ENCODE measurements at places on chromosomes 1 and 21.

- no peak for DNase-seq
These were observed 54.5 kb downstream of the BACE2 start for GRCh38 chr21:41222247-41223068.

GRCh38 chr1:193519922-193520321 is 333.5 kb upstream of the B3GALT2 start:
- DNase-seq, result no peak

DNA sequence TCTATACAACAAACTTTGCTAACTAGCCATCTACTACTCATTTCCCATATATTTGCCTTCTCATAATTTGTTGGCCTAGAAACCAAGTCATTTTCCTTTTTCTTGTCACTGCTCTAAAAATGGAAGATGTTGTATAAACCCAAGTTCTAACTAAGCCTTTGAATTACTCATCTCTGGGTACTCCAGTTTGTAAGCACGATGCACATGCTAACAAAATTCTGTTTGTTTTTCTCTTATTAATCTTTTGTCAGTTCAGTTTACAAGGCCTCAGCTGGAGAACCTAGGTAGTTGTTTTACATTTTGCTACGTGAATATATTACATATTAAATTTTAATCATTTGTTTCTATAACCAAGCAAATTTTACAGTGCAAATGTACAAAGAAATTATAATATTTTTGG is 663.2 kb upstream of the RGS18 start:
- no peak for DNase-seq

- no peak for DNase-seq
These were observed 11.9 kb upstream of the NIBAN1 start for GRCh38 chr1:184986250-184986649.

DNA sequence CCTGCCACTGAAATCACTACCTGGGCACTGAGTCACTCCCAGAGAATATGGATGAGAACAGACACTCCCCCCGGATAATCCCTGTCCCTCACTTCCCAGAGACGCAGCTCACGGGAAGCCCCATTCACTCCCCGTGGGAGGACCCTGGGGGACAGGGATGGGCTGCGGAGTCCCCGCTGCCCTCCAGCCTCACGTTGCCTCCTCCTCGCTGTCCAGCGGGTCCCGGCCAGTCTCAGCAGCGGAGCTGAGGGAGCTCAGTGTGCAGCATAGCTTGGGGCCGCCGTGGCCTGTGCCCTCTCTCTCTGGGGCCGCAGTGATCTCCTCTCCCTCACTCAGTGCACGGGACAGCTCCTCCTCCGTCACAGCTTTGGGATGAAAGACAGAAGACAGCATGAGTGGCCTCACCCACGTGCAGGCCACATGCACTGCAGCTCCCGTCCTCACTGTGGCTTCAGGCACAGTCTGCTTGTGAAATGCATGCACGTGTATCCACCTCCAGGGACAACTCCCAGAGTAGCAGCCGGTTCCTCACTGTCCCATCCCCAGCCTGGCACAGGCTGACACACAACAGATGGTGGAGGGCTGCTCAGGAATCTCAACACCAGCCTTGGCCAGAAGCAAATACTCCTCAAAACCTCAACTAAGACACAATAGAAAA is 7.4 kb downstream of the CFAP410 start:
- no peak for DNase-seq

GRCh38 chr1:63903947-63904610 is 130.3 kb downstream of the ROR1 start:
- no peak for DNase-seq

- no peak for DNase-seq
These were observed 207.0 kb downstream of the TNR start for GRCh38 chr1:175536369-175536768.

- no peak for DNase-seq
These were observed 22.8 kb downstream of the CDC7 start for GRCh38 chr1:91523482-91523881.

DNA sequence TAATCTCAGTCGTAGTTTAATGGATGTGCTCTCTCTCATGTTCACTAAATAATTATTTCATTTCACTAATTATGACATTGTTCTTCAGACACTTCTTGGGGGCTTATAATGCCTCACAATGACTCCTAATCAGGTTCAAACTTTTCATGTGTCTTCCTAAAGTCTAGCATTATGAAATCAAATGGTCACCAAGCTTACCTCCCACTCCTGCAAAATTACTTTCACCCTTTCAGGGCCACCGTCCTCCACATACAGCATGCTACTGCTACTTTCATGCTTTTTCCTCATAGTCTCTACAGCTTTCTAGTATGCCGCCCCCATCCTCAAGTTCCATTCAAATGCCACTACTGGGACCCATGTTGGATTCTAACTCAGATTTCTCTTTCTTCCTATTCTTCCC is 59.8 kb upstream of the C1orf53 start:
- no peak for DNase-seq

GRCh38 chr1:24978383-24979032 is 48.4 kb upstream of the RUNX3 start:
- DNase-seq, result no peak

GRCh38 chr1:100924212-100924611 is 28.3 kb downstream of the SLC30A7 start:
- no peak for DNase-seq

GRCh38 chr1:203754455-203754864 is 10.5 kb upstream of the LAX1 start:
- DNase-seq, result no peak

GRCh38 chr1:169271098-169271497 is 96.5 kb downstream of the NME7 start:
- DNase-seq, result no peak

GRCh38 chr1:207807326-207807689 is 55.5 kb downstream of the CD46 start:
- peak; percentile 45 for DNase-seq

DNA sequence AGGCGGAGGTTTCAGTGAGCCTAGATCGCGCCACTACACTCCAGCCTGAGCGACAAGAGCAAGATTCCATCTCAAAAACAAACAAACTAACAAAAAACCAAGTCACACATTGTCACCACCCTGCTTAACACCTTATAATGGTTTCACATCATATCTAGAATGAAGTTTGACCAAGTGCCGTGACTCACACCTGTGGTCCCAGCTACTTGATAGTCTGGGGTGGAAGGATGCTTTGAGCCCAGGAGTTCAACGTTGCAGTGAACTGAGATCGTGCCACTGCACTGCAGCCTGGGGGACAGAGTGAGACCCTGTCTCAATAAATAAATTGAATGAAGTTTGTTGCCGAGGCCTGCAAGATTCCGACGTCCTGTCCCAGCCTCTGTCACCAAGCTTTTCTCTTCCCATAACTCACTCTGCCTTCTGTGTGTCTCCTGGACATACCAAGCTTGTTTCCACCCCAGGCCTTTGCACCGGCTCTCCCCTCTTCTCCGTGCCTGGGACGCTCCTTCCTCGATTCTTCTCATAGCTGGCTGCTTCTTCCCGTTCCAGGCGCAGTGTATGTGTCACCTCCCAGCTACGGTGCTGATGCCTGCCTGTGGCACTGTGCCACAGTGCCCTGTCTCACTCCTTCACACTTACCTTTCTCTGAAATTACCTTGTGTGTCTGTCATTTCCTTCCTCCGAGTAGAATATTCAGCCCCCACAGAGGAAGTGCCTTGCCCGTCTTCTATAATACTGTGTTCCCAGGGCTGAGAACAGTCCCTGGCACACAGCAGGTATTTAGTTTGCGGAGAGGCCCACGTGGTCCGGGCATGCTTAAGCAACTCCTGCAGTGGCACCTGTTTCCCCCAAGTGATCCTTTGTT is 3.8 kb upstream of the SELENON start:
- DNase-seq, result no peak

DNA sequence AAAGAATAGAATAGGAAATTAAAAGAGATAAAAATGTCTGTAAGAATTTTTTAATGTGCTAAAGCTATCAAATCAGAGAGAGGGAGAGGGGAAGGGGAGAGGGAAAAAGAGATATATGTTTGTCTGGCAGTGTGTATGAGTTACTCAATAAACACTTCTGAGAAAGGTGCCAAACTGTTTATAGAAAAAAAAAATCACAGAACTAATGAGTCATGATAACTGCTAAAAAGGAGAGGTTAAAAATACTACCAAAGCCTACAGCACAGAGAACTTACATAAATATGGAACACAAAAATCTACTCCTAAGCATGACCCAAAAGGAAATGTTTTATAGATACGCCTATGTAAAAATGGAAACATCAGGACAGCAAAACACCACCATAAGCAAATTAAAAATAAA is 45.4 kb downstream of the SELENOF start:
- no peak for DNase-seq

DNA sequence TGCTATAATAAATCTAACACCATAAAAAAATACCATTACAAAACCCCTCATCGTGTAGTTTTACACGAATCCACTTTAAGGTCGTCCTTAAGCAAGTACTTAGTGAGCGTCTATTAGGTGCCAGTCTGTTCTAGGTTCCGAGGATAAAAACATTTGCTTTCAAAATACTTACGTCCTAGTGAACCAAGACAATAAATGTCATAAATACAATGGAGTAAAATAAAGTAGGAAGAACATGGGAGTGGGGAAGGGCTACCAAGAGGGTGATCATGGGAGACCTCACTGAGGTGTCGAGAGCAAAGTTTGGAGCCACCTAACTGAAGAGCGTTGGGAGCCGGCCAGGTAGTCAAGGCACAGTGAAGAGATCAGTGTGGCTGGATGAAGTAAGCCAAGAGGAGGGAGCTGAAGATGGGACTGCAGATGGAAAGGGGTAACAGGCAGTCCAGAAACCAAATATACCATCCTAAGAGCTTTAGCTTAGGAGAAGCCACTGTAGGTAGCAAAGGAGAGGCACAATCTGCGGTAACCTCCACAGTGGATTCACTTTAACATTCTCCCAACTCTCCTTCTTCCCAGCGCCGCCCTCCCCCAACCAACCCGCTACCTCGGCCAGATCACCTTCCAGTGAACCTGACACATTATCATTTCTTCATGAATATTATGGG is 684 bp downstream of the LTN1 start:
- no peak for DNase-seq

GRCh38 chr1:235127203-235127602 is 1.4 kb downstream of the TOMM20 start:
- no peak for DNase-seq

DNA sequence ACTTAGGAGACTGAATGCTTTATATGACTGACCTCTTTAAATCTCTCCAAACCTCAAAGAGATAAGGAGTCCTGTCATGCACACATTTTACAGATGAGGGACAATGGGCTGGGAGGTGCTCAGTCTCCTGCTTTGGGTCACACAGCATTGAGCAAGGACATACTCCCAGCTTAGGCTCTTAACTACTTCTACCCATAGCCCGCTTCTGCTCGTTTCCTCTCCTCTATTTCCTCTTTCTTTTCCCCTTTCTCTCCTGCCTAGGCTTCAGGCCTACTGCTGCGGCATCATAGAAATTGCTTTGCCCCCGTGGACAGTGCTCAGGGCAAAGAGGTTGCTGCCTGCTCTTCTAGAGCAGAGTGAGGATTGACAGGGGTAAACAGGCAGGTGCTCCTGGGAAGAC is 12.4 kb upstream of the ZNF691 start:
- DNase-seq, result no peak

GRCh38 chr1:197958438-197959305 is 41.5 kb downstream of the LHX9 start:
- DNase-seq, result no peak

- no peak for DNase-seq
These were observed 123.0 kb downstream of the LYPLAL1 start for GRCh38 chr1:219296430-219297355.

DNA sequence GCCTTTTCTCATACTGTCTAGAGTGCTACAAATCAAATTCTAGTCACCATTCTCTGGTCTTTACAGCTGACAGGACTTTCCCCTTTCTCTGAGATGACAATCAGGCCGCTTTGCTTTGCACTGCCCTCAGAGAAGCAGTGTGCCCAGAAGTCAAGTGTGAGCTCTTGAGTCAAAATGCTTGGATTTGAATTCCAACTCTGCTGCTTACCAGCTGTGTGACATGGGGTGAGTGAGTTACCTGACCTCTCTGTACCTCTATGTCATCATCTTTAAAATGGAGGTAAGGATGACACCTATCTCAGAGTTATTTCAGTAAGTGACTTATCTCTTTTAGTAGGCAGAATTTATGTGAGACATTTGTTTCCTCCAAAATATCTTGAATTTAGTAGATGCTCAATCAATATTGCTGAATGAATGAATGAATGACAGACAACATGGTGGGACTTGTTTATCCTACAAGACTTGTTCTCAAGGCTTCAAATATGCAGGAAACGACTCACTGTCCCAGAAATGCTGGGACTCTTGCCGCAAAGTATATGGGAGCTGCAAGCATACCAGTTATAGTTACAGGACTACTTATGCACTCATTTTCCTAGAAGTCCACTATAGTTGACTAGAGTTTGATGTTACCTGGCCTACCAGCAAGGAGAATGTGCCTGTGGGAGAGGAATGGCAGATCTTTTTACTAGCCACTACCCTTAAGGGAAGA is 38.1 kb upstream of the A3GALT2 start:
- DNase-seq, result no peak

- peak; percentile 67 for DNase-seq
These were observed at the start of gene UBE2Q1 for GRCh38 chr1:154557939-154558719. TSS of gene UBE2Q1 (minus strand) at chr1:154558662. CDS start at chr1:154558553, 109 bp downstream.

GRCh38 chr1:41349361-41350054 is 11.7 kb upstream of the FOXO6 start:
- DNase-seq, result no peak

GRCh38 chr1:150613061-150613920 is 16.1 kb downstream of the ENSA start:
- no peak for DNase-seq

- no peak for DNase-seq
These were observed 14.9 kb upstream of the MED18 start for GRCh38 chr1:28313702-28314546.

GRCh38 chr21:34900376-34900775 is 148.7 kb downstream of the RUNX1 start:
- peak; percentile 33 for DNase-seq

DNA sequence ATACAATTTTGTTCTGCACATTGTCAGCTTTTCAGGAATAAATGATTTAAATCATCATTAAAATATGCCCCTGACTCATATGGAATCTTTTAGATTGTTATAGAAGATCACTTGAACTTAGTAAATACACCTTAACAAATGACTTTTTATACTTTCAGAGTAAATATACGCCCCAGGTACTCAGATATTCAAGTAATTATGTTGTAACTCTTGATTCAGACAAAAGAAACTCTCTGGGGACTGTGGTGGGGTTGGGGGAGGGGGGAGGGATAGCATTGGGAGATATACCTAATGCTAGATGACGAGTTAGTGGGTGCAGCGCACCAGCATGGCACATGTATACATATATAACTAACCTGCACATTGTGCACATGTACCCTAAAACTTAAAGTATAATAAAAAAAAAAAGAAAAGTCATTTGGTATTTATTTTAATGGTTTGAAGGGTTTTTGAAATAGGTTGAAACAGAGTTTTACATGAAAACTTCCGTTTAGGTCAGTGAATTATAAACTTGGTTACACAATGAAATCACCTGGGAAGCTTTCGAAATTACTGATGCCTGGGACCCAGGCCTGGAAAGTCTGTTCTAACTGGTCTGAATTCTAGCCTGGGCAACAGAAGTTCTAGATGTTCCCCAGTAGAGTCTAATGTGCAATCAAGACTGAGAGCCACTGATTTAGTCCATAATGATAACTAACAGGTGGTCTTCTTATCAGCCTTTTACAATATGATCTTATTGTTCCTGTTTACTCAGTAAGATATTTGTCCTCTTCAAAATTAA is 320.5 kb upstream of the NR5A2 start:
- DNase-seq, result no peak

All from stimulated activated effector memory CD8-positive, alpha-beta T cell treated with anti-CD3 and anti-CD28 coated beads, Interleukin-12 subunit alpha, Interleukin-12 subunit beta, amount 100 ng/mL, for 72 hours (primary cell).